Heart right ventricle (tissue), 16 donors: ENCODE measurements at places on chromosomes 6 and 20.
A peak's percentile ranks its signal among the peaks of the same experiment; 100 is the strongest.

GRCh38 chr20:59022754-59023153, 3.5 kb downstream of the TUBB1 start:
- no peak for DNase-seq

- no peak for DNase-seq
Measured at GRCh38 chr6:112279031-112279935, 24.9 kb upstream of the LAMA4 start.

- no peak for DNase-seq
Measured at GRCh38 chr6:21325201-21325856, 268.2 kb upstream of the SOX4 start.

DNA sequence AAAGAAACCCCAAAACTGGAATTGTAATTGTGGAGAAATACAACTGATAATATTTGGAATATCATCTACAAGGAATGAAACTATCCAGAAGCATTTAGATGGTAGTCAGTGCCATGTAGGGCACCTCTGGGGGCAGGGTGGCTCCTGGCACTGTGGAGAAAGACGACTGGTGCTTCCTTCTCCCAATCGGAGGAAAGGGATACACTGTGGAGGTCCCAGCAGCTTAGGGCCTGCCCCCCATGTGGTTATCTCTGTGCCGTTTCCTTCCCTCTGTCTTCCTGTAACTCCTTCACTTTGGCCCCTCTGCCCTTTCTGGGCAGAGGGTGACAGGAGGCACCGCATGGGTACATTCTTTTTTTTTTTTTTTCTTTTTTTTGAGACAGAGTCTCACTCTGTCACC, 178.4 kb downstream of the MTHFD1L start:
- no peak for DNase-seq

DNA sequence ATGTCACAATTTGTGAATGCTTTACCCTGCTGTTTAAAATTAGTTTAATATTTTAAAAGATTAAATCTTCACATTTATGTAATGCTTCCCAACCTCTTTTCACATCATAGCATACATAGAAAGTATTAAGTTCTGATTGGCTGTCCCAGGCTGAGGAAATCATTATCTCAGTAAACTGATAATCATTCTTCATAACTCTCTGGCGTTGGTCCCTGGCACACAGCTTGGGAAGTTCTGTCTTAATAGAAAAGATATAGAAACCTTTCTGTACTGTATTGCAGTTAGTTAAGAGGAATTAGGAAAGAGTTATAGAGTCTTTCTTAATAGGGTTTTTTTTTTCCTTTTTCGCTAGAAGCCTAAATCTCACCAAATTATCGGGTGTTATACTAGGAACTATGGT, 85.4 kb downstream of the CBFA2T2 start:
- DNase-seq = no peak

DNA sequence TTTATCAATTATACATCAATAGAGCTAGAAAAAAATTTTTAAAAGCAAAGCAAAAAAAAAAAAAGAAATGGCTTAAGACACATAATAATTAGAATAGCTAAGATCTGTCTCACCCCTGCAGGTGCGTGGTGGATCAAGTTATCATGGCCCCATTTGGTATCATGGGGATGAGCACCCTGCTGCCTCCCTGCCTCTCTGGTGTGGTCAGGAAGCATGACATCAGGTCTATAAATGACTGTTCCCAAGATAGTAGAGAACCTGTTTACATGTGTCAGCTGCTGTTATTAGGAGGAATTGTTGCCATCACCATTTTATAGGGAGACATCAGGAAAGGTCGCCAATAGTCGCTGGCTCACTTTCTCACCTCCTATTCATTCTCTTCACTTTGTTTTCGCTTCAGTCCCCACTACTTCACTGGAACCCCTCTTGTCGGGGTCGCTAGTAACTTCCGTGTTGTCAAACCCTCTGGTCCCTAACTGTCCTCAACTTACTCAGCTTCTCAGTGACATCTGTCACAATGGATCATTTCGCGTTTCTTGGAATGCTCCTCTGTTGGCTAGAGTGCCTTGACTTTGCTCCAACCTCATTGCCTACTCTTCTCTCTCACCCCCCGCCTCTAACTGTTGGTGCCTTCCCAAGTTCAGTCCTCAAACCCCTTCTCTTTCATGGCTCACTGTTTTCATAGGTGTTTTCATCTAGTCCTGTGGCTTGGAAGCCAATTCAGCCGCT, 4.7 kb downstream of the DNTTIP1 start:
- DNase-seq = no peak

DNA sequence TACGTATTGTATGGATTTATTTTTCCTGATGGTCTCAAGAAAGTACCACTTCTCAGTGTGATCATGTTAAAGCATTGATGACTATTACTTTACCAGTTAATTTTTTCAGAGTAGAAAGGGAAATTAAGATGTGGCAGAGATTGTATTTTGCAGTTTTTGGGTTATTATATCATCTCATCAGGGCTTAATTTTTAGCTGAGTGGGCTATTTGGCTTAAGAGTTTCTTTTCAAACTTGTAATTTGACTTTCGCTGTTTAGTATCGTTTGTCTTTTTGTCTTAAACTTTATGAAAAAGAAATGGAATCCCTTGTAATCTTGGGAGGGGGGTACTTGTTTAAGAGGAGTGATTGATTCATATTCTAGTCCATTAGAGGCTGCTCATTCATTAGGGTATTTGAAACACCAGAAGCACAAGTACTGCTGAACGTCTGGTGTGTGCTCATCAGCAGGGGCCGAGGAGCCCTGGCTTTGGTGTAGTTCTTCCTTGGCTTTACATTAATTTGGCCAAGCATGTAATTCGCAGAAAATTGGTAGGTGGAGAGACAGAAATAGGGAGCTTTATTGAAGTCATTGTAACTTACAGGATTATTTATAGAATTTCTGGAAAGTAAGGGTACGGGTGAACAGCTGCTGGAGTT, 112.4 kb downstream of the TIAM2 start:
- no peak for DNase-seq

- no peak for DNase-seq
Measured at GRCh38 chr6:143478479-143479062, 28.0 kb downstream of the PEX3 start.

DNA sequence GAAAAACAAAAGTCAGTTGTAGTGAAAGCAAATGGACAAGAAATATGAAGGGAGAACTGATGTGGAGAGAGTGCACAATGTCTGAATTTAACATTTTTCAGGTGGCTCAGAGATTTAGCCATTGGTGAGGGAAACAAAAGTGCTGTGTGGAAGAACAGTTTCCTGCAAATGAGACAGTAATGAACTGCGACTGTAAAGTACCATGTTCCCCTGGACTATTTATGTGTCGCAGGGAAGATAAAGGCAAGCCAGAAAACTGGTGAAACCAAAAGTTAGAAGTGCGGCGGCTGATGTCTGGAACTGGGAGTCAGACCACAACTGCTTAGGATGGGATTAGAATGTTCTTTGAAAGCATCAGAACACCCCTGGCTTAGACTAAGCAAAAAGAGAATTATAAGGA, 905.1 kb upstream of the MAN1A1 start:
- no peak for DNase-seq

- DNase-seq = no peak
Measured at GRCh38 chr6:12331474-12331873, 41.3 kb downstream of the EDN1 start.

DNA sequence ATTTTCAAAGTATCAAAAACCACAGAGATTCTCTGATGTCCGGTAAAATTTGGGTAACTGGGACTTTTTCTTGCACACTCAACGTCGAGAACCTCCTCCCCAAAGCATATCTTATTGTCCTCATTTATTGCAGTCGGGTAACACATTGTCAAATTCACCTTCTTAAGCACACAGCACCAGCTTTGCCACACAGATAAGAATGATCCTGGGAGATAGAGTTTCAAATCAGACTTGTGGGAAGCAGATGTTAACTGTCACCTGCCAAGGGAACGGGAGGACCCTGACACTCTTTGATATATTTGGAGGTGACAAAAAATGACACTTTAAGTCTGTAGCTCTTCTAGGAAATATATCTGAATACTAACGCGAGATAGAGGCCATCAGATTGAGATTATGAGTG, 282.1 kb upstream of the BMP2 start:
- no peak for DNase-seq

DNA sequence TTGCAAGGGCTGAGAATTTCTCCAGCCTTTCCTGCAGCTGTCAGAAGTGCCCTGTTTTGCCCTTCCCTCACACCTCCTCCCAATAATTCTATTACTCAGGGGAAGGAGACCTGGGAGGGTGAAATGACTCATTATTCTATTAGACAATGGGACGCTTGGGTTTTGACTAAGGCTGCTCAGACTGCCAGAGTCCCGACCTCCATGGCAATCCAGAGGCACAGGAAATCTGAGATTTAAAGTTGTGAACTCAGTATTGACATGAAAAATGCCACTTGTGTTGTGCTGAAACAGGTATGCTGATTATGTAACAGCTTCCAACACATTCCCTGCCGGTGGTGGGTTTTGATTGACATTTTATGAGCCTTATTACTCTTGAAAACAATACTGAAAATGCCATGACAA, 625.9 kb upstream of the FLRT3 start:
- DNase-seq = no peak

DNA sequence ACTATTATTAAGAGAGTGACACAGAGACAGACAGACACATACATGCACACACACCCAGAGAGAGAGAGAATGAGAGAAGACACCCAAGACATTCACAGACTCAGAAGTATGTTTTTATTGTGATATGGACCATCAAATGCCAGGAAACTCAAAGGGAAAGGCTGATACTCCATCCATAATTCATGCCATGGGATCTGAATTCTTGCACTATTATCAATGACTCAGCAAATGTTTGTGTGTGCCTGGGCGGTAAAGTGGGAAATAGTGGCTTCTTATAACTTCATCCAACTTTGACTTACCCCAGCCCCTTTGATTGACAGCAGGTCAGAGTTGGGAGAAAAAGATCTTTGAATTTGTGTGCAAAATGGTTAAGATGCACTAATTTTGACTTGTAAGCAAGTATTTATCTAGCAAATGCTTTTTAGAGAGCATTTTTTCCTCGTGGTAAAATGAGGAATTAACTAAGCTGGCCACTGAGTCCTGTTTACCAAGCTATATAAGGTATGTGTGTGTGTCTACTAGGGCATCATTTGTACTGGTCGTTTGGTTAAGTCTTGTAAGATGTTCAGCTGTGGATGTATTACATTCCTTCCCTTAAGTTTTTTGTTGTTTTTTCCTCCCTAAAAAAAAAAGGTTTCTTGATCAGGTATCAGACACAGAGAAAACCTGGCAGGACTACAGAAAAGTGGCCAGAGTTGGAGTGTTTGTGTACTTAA, 3.0 kb upstream of the CCN2 start:
- no peak for DNase-seq

DNA sequence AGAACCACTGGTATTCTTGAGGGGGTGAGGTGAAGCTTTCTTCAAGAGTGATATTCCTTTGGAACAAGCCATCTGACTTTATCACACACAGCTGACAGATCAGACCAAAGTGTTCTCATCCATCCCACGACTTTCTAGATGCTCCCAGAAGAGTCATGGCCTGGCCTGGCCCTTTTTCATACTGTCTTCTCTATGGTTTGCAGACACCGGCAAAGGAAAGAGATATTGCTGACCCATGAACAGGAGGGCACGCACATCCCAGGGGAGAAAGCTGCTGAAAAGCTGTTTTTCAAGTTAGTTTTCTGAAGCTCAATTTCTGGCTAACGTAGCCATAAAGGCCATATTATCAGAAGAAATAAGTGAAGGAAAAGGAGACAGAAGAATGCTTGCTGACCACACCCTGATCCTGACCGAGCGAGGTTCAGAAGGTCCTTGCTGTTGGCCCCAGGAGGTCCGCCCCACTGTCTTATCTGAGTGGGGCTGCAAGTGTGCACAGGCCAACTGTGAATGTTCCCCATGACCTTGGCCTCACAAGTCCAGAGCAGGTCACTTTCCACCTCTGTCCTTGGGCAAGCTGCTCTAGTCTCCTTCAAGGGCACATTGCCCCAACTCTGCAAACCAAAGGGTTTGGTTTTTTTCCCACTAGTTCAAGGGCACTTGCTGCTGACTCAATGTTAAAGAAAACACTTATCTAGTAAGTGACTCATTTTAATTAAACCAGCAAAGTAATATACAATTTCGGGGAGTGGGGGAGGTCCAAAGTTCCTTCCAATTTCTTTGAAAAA, 2.0 kb downstream of the ACSS1 start:
- DNase-seq = no peak

DNA sequence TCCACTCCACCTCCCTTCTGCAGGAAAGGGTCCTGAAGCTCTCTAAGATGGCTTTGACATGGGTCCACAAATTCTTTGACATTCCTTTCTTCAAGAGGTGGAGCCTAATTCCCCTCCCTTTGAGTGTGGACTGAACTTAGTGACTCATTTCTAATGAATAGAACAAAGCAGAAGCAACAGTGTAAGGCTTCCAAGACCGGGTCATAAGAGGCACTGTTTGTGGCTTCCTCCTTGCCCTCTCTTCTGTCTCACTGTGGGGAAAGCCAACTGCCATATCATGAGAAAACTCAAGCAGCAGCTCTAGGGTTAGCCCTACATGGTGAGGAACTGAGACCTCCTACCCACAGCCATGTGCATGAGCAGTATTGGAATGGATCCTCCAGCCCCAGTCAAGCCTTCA, 5.9 kb upstream of the CDK5RAP1 start:
- no peak for DNase-seq

DNA sequence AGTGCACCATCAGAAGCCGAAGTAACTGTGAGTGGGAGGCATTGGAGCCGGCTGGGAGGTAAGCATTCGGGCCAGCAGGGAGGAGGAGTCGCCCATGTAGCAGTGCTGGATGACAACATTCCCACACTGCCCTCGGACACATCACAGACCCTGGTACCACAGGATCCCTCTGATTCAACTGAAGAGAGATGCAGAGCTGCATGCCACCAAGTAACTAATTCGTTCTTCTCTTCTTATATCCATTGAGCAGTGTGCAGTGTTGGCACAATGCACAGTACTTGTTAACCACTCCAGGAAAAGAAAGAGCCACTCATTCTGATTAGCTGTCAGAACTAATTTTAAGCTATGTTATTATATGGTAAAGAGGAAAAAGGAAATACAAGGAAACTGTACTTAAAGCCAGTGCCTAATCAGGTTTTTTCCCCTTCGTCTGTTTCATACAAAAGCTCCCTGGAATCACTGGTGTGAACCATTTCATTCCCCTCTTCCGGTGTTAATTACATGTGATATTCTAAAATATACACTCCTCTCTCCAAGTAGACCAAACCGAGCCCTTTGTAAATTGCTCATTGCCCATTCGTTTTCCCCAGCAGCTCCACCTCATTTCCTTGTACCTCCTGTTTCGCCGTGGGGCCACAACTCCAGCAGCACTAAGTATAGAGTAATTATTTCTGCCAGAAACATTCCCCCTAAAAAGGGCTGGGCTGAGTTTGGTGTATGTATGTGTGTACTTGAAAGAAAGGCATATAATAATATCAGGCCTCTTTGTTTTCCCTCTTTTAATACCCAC, 32.4 kb upstream of the ADTRP start:
- peak; percentile 16 for DNase-seq

DNA sequence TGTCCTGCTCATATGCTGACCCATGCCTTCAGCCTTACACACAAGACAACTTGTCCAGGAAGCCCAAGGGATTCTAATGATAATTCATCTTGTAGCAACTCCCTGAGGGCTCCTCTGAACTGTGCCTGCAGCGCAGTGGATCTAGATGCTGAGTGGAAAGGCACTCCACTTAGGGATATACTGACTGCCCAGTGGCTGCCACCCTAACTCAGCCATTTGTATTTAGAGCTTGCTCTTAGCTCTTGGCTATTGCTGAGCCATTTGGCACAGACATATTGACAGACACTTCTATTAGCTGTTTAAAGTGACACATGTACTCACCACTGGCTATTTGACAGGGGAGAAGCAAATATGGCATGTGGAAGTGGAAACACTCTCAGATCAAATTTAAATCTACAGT, 278.3 kb upstream of the SGK1 start:
- DNase-seq = no peak

GRCh38 chr6:741410-742339, 48.7 kb upstream of the EXOC2 start:
- DNase-seq = no peak
